ENCODE measurements at places on chromosomes 13 and 19.
A peak's percentile ranks its signal among the peaks of the same experiment; 100 is the strongest.

DNA sequence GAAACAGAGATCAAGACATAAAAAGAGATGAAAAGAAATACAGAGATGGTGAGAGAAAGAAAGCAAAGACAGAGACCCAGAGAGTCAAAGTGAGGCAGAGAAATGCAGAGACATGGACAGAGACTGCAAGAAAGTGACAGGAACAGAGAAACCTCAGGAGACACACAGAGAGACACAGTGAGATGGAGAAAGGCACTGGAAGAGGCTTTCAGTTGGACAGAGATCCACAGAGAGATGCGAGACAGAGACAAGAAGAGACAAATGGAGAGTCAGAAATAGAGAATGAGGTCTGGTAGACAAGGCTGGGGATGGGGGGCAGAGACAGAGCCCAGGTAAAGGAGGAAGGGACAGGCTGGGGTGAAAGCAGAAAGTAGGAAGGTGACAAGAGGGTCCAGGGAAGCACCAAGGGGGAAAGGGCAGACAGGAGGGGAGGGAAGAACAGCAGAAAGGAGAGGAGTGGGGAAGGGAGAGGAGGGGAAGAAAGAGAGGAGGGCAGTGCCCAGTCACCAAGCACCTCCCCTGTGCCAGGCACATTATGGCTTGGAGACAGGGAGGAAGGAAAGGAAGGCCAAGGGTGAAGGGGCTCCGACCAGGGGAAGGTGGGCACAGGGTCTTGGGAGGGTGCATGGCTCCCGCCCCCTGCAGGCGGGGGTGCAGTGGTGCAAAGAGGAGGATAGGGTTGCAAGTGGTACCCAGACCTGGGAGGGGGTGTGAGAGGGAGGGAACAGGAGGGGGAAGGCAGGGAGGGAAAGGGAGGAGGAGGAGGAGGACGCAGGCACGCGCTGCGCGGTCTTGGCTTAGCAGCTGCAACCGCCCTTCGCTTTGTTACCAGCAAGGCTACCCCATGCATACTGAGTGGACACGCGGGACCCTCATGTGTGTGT, 38.4 kb downstream of the DEDD2 start:
- DNase-seq = no peak

GRCh38 chr13:110490009-110490770, 71.3 kb downstream of the RAB20 start:
- no peak for DNase-seq

- DNase-seq = no peak
Measured at GRCh38 chr13:43006893-43007631, 15.0 kb upstream of the EPSTI1 start.

DNA sequence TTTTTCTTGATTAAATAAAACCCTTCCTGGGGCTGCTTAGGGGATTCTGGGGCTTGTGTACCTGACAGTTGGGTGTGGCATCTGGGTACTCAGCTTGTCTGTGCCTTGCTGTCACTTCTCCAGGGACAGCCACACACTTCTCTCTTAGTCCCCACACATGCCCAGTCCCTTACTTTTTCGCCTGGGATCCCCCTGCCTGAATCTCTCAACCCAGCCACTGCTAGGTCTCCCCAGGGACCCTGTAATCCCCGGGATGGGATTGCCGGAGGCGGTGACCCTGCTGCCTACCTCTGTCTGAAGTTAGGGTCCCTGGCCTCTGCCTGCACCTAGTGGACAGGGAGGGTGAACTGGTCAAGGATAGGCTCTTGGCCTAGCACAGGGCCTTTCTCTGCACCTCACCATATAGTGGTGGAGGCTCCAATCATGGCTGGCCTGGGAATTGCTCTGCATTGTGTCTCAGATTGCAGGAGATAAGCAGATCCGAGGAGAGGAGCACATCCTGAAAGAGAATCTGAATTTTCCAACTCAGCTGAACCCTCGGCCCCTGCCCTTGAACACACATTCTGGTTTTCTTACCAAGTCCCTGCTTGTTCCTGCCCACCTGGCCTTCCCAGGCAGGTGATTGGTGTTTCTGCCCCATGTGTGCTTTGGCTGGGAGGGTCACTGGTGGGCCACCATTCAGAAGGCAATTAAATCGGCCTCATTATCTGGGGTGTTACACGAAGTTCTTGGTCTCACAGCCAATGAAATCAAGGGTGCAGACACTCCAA, 8.7 kb upstream of the ZNF492 start:
- DNase-seq = no peak

DNA sequence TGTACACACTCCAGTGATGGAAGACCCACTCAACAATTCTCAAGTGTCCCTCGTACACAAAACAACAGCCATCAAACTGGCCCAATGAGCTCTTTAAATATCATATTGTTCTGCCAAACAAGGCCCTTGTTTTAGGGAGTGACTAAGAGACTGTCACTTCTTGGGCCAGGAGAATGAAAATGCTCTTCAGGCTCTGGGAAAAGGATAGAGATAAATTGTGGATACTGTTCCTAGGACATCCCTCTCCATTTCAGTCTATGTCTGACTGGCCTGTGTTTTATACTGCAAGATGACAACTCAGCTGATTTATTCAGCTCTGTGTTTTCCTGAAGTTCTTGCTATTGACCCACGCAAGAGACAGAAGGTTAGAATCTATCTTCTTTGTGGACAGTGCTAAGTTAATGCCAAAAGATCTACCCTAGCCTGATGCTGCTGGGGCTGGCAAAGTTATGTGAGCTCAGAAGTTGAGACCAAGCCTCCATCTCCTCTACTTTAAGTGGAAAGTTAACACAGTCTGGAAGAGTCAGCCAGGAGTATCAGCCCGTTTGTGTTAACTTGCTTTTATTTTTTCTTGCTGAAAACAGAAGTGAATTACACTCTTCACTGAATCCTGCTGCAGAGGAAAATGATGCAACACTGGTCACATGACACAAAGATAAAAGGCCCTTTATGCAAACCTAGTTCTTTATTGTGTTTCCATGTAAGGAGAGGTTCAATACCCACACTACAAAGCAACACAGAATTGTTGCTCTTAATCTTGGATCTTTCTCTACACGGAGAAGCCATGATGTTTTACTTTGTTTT, 14.6 kb downstream of the FRY start:
- peak; percentile 37 for DNase-seq

DNA sequence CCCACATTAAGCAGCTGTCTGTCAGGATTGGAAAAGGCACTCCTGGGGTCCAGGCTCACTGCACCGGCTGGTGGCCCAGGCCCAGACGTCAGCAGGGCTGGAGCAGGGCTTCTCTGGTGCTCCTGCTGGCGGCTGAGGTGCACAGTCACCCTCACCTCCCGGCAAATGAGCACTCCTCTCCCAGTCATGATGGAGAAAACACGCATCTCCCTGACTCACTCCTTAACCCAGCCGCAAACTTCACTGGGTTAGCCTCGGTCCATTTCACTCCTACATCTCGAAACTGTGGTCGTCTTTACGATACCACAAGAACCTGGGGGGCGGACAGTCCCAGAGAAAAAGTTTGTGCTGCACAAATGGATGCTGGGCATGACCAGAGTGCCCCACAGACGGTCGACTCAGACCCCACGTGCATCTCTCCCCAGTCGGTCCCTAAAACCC, 3.3 kb upstream of the RASA3 start:
- no peak for DNase-seq
